ENCODE measurements at places on chromosomes 13 and 19. TPM values are rescaled to one million over a fixed set of nuclear protein-coding genes. Genes with fewer than 3 reads are reported as not detected.

NLRP7 gene
- total RNA-seq = 0.17 TPM

PLPP2 gene
- total RNA-seq = 109 TPM

LATS2 gene
- 7.5 TPM for total RNA-seq

TDRD3 gene
- 31.0 TPM for total RNA-seq

ZNF837 gene
- total RNA-seq = 2.4 TPM

C1QTNF9 gene
- 0.45 TPM for total RNA-seq

RPL21 gene
- 685 TPM for total RNA-seq

CEACAM21 gene
- 1.5 TPM for total RNA-seq

KISS1R gene
- not detected for total RNA-seq

ZNF490 gene
- total RNA-seq = 10.1 TPM

Data from left colon (tissue), 2 donors.